MCF 10A (cell line): ENCODE measurements at places on chromosomes 4 and X.
A peak's percentile ranks its signal among the peaks of the same experiment; 100 is the strongest.

DNA sequence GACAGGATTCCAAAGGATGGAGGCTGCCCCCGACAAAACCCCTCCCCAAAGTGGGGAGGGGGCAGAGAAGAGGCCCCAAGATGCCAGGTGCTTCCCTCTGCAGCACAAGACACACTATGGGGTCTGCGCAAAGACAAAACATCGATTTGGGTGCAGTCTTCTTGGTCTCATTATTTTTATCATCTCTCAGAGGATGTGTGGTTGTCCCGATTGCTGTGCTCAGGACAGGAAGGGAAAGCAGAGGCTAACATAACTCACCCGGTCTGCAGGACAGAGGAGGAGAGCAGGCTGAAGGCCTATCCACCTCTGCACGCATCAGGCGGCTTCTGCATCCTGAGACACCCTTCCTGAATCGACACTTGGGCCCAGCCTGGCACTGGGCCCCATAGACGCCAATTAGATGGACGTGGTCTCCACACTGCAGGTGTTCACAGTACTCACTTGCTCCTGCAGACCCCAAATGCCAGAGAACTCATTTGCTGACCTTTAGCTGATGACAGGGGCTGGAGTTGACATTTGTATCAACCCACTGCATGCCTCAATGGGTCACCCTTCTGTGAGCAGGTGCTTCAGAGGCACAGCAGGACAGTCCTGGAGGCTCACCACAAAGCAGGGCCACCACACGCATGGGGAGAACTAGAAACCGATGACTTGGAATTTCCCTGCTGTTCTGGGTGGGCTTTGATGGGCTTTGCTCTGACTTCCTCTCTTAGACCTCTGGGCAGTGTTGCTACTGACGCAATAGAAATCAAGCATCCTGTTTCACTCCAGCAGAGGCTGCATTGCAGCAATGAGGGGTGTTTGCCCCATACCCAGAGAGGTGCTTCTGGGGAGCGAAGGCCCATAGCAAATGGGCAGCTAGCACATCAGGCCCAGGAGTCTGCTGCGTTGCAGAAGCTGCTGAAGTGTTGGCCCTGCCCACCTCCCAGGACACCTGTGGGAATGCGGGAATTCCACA, 96.3 kb upstream of the ENPP6 start:
- no peak overlapping the region for H3K27ac ChIP-seq
- H3K36me3 ChIP-seq = peaks cover 7% of the 10 kb centered on the region
- H3K4me3 ChIP-seq = no peak overlapping the region
- DNase-seq = no peak

DNA sequence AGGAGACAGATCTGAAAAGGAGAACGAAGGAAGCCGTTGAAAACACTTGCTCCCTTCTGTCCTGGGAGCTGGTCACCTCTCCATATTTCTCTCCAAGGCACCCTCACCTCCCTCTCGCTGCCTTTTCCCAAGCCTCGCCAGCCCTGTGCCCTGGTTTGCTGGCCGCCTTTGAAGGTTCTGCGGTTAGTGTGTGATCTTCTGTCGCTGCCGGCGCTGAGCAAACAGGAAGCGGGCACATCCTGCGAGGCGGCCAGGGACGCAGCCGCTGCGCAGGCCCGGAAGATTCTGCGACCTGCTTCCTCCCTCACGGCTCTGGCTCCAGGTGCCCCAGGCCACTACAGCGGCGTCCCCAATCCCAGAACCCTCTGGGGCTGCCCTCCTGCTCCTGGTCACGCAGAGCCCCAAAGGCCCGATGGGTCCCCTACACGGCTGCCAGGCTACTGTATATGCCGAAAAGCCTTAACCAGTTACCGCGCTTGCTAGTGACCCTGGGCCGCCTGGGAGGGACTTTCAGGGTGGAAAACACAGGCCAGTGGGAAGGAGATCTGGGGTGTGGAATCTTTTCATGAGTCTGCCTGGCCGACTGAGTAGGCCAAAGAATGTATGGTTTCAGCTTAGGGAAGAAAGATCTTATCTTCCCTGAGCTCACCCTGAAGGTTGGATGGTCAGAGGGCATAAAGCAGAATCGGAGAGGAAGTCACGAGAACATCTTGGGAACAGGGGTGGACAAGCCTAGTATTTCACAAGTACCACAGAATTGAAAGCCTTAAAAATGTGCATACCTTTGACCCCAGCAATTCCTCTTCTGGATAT, 2.3 kb upstream of the SASH3 start:
- DNase-seq = no peak
- H3K4me3 ChIP-seq = no peak overlapping the region
- no peaks in the 10 kb centered on the region for H3K36me3 ChIP-seq
- no peak overlapping the region for H3K27ac ChIP-seq
- H3K4me1 ChIP-seq = no peaks in the 10 kb centered on the region

- DNase-seq = peak; percentile 58
- H3K27me3 ChIP-seq = no peaks in the 10 kb centered on the region
- no peak overlapping the region for H3K4me3 ChIP-seq
- H3K36me3 ChIP-seq = no peaks in the 10 kb centered on the region
- no peak overlapping the region for H3K27ac ChIP-seq
Observed at GRCh38 chr4:177699365-177700213, 257.4 kb upstream of the AGA start.

- no peak overlapping the region for H3K27ac ChIP-seq
- H3K4me3 ChIP-seq = no peak overlapping the region
- peaks cover 26% of the 10 kb centered on the region for H3K27me3 ChIP-seq
- H3K4me1 ChIP-seq = no peaks in the 10 kb centered on the region
- no peaks in the 10 kb centered on the region for H3K36me3 ChIP-seq
Observed at GRCh38 chr4:115090483-115091075, 22.8 kb downstream of the NDST4 start.

GRCh38 chrX:149638860-149639259, 7.3 kb upstream of the TMEM185A start:
- H3K27ac ChIP-seq = no peak overlapping the region
- no peak for DNase-seq
- no peaks in the 10 kb centered on the region for H3K36me3 ChIP-seq
- no peaks in the 10 kb centered on the region for H3K4me1 ChIP-seq
- H3K27me3 ChIP-seq = no peaks in the 10 kb centered on the region
- no peak overlapping the region for H3K4me3 ChIP-seq

- H3K36me3 ChIP-seq = no peaks in the 10 kb centered on the region
- H3K27ac ChIP-seq = peak overlapping the region; percentile 77
- no peaks in the 10 kb centered on the region for H3K27me3 ChIP-seq
- peak overlapping the region; percentile 73 for H3K4me3 ChIP-seq
- H3K4me1 ChIP-seq = peaks cover 16% of the 10 kb centered on the region
- DNase-seq = peak; percentile 38
Observed at GRCh38 chr4:2261110-2261852, 628 bp downstream of the MXD4 start.

GRCh38 chr4:118712872-118713271, 27.7 kb downstream of the METTL14 start:
- no peaks in the 10 kb centered on the region for H3K27me3 ChIP-seq
- peak overlapping the region; percentile 31 for H3K27ac ChIP-seq
- H3K4me1 ChIP-seq = no peaks in the 10 kb centered on the region
- H3K4me3 ChIP-seq = no peak overlapping the region
- H3K36me3 ChIP-seq = peaks cover 64% of the 10 kb centered on the region

DNA sequence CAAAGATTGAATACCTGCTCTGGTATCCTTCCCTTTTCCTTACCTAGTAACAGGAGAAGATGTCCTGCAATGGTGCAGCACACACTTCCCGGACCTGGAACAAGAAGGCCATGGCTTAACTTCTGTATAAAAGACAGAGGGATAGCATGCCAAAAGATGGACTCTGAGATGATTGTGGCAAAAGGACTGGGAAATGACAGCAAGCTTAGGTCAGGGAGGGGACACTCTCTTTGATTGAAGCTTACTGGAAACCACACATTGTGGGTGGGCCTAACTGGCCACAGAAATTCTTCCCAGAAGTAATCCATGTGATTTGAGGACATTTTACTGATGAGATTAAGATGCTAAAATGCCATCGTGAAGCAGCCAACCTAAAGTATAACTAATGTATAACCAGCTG, 71.0 kb upstream of the OTUD4 start:
- no peak overlapping the region for H3K4me3 ChIP-seq
- no peak for DNase-seq
- H3K36me3 ChIP-seq = no peaks in the 10 kb centered on the region
- H3K27me3 ChIP-seq = no peaks in the 10 kb centered on the region
- no peaks in the 10 kb centered on the region for H3K4me1 ChIP-seq

GRCh38 chr4:138035781-138036258, 206.3 kb downstream of the SLC7A11 start:
- DNase-seq = peak; percentile 72
- no peaks in the 10 kb centered on the region for H3K36me3 ChIP-seq
- H3K27me3 ChIP-seq = no peaks in the 10 kb centered on the region
- no peak overlapping the region for H3K4me3 ChIP-seq

- DNase-seq = no peak
- no peaks in the 10 kb centered on the region for H3K36me3 ChIP-seq
- H3K27ac ChIP-seq = no peak overlapping the region
Observed at GRCh38 chr4:123356921-123357320, 39.7 kb upstream of the SPRY1 start.

DNA sequence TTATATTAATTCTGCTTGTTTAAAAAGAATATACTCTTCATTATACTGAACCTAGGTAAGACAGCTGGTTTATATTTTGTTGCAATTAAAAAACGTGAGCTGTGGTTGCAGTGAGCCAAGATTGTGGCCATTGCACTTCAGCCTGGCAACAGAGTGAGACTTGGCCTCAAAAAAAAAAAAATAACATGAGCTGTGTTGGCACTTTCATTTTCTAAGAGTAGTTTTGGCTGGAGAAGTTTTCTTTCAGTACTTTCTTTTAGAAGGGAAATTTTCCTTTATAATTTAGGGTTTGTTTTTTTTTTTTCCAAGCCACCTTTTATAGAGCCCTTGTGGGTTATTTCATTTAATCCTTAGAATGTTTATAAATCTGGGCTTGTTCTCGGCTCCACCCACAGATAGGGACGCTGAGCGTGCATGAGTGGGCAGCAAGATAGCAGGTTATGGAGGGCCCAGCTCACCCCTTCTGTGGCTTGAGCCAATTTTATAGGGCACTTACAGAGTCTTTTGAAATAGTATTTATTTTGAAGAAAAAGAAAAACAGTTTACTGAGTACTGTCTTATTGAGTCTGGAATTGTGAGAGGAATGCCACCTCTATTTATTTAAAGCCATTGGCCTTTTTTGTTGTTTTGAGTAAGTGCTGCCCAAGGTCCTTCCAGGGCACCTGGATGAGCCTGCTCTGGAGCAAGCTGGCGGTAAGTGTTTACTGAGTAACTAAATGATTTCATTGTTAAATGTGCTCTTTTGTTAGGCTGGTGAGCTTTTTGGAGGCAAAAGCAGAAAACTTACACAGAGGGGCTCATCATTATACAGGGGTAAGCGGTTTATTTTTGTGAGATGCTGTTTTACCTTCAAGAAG, 60.9 kb downstream of the HTT start:
- no peak overlapping the region for H3K27ac ChIP-seq
- H3K4me3 ChIP-seq = no peak overlapping the region
- H3K36me3 ChIP-seq = peaks cover 88% of the 10 kb centered on the region

DNA sequence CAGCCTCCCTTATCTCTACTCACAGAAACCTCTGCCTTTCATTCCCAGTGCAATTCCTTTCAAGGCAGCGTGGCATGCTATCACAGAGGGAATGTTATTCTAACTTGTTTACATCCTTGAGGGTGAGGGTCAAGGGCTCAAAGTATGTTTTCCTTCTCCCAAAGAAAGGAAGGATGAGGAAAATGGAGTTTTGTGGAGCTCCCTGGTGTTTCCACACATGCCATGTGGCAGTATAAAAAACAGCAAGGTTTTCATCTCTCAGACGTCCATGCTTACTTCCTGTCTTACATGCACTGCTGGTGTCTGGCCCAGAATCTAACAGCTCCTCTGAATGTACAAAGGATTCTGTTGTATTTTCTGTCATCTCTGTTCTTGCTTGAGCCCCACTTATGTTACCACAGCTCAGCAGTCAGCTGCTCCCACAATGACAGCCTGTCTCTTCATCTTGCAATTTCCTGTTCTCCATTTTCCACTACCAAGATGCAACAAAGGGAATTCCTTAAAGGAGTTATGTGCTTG, 128.0 kb downstream of the SNCA start:
- no peak overlapping the region for H3K4me3 ChIP-seq

GRCh38 chr4:76920715-76921114, 22.8 kb upstream of the SOWAHB start:
- no peaks in the 10 kb centered on the region for H3K27me3 ChIP-seq
- no peak overlapping the region for H3K27ac ChIP-seq
- no peak for DNase-seq
- no peaks in the 10 kb centered on the region for H3K4me1 ChIP-seq

- peak; percentile 86 for DNase-seq
- no peaks in the 10 kb centered on the region for H3K36me3 ChIP-seq
- peaks cover 18% of the 10 kb centered on the region for H3K4me1 ChIP-seq
- peak overlapping the region; percentile 55 for H3K27ac ChIP-seq
- H3K27me3 ChIP-seq = no peaks in the 10 kb centered on the region
Observed at GRCh38 chr4:89492581-89493071, 185.0 kb upstream of the GPRIN3 start.

- no peak overlapping the region for H3K4me3 ChIP-seq
- DNase-seq = peak; percentile 14
- peak overlapping the region; percentile 14 for H3K27ac ChIP-seq
- peaks cover 25% of the 10 kb centered on the region for H3K4me1 ChIP-seq
- no peaks in the 10 kb centered on the region for H3K36me3 ChIP-seq
Observed at GRCh38 chrX:13287816-13288215, 32.0 kb downstream of the ATXN3L start.
